ENCODE measurements at places on chromosomes 5 and 9.

- H3K4me1 ChIP-seq: no peaks in the 10 kb centered on the region
- no peak for DNase-seq
- no peak overlapping the region for H3K4me3 ChIP-seq
- H3K27me3 ChIP-seq: peaks cover 48% of the 10 kb centered on the region
- no peak overlapping the region for H3K27ac ChIP-seq
Measured at GRCh38 chr9:134545215-134545542, 96.4 kb upstream of the COL5A1 start.

DNA sequence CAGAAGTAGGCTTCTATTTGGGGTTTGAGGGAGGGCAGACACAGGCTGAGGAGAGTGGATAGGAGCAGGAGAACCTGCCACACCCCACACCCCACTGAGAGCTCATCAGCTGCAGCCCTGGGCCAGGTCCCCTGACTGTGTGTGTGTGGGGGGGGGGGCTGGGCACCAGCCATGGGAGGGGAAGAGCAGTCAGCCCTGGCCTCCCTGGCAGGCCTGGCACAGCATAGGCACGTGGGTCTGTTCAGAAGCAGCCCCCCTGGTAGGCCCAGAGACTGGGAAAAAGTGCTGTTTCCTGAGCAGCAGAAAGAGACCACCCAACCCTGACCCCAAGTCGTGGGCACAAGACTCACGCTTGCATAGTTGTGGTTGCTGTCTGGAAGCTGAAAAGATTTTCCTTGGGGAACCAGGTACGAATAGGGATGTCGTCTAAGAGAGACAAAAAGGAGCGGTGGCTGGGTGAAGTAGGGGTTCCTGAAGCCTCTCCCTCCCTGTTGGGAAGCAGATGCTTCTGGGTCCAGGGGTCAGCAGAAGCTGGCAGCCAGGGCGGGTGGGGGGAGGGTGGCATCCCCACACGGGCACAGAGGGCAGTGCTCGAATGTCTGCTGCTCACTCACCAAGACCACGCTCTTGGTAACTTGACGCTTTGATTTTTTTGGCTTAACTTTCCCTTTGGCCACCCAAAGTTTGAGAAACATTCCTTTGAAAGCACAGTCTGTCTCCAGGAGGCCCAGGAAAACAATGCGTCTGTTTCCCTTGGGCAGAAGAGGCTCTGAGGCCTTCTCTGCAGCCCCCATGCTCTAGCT lies 2.9 kb downstream of the NSMF start:
- H3K4me1 ChIP-seq: 0 out of 2 replicates have a peak, but pooled peaks cover 4% of the 10 kb centered on the region
- H3K4me3 ChIP-seq: no peak overlapping the region
- DNase-seq: no peak
- H3K27ac ChIP-seq: no peak overlapping the region

DNA sequence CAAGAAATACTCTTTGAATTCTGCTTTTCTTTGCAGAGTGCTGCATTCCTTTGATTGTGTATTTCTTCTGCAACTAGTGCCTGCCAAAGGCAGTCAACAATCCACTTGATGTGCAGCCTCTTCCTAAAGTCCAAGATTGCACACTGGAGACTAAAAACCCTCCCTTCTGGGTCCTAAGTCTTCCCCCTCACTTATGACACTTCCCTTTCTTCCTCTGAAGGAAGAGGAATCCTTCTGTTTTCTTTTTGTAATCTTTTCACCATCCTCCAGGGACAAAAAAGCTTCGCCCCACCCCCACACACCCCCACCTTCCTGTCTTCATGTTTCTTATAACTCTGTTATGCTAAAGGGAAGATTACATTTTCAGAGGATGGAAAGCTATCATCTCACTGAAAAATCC lies 39.9 kb downstream of the WDR36 start:
- no peaks in the 10 kb centered on the region for H3K4me1 ChIP-seq
- DNase-seq: no peak
- no peak overlapping the region for H3K27ac ChIP-seq
- no peak overlapping the region for H3K4me3 ChIP-seq

DNA sequence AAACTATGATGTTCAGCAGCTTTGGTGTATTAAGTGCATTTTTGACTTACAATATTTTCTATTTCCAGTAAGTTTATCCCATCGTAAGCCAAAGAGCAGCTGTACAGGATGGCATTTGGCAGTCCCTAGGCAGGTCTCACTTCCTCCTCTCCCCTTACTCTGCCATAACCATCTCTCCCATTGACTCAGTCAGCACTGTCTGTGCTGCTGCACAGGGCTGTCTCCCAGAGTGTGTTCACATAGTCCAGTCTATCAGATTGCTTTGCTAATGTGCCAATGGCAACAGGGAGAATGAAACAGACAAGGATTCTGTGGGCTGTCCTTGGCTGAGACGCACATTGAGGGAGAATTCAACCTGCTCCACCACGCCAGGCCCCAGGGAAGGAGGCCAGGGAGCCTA lies 47.0 kb upstream of the CAST start:
- H3K36me3 ChIP-seq: no peaks in the 10 kb centered on the region
- peaks cover 24% of the 10 kb centered on the region for H3K4me1 ChIP-seq
- H3K27me3 ChIP-seq: no peaks in the 10 kb centered on the region
- no peak for DNase-seq
- H3K4me3 ChIP-seq: no peak overlapping the region

GRCh38 chr9:131943351-131943841 lies 136.3 kb downstream of the MED27 start:
- no peaks in the 10 kb centered on the region for H3K27me3 ChIP-seq
- no peaks in the 10 kb centered on the region for H3K36me3 ChIP-seq
- H3K27ac ChIP-seq: no peak overlapping the region
- DNase-seq: no peak
- no peaks in the 10 kb centered on the region for H3K4me1 ChIP-seq
- no peak overlapping the region for H3K4me3 ChIP-seq

GRCh38 chr5:90878549-90879196 lies 320.1 kb downstream of the ADGRV1 start:
- no peaks in the 10 kb centered on the region for H3K27me3 ChIP-seq
- no peaks in the 10 kb centered on the region for H3K36me3 ChIP-seq
- no peak for DNase-seq
- no peak overlapping the region for H3K27ac ChIP-seq
- no peaks in the 10 kb centered on the region for H3K4me1 ChIP-seq

- H3K4me3 ChIP-seq: peak overlapping the region; percentile 80
- no peaks in the 10 kb centered on the region for H3K27me3 ChIP-seq
- peak overlapping the region; percentile 78 for H3K27ac ChIP-seq
- H3K36me3 ChIP-seq: peaks cover 4% of the 10 kb centered on the region
Measured at GRCh38 chr5:65563777-65564176, 681 bp downstream of the PPWD1 start.

- no peak overlapping the region for H3K27ac ChIP-seq
- no peaks in the 10 kb centered on the region for H3K36me3 ChIP-seq
- no peak for DNase-seq
Measured at GRCh38 chr9:133282464-133283238, 7.7 kb upstream of the ABO start.

GRCh38 chr9:7549249-7549648 lies 250.3 kb downstream of the DMAC1 start:
- DNase-seq: no peak
- no peaks in the 10 kb centered on the region for H3K36me3 ChIP-seq
- H3K27me3 ChIP-seq: no peaks in the 10 kb centered on the region
- no peak overlapping the region for H3K27ac ChIP-seq

Data from PC-9 (cell line).